ENCODE measurements at places on chromosomes 11 and 22.

GRCh38 chr11:134015556-134015955 lies 53.3 kb upstream of the JAM3 start:
- no peak for DNase-seq

- no peak for DNase-seq
These were observed 52.8 kb downstream of the USP35 start for GRCh38 chr11:78241475-78241874.

DNA sequence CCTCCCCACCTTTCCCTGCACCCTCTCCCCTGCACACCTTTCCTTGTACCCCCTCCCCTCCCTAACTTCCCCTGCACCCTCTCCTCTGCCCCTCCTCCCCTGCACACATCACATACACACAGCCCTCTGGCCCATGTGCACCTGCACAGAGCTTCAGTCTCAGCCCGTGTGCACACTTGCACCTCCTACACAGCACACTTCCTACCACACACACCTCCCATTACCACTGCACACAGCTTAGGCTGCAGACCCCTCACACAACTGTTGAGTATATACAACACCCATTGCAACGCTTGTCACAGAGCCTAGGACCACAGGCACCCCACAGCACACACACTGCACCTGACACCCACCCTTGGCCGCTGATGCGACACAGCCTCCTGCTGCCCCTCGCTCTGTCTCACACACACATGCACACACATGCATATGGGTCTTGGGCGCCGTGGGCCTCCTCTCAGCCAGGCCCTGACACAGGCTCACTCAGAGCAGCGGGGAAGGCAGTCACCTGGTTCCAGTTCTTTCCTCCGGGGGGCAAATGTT lies 411 bp downstream of the SIGIRR start:
- DNase-seq: no peak

DNA sequence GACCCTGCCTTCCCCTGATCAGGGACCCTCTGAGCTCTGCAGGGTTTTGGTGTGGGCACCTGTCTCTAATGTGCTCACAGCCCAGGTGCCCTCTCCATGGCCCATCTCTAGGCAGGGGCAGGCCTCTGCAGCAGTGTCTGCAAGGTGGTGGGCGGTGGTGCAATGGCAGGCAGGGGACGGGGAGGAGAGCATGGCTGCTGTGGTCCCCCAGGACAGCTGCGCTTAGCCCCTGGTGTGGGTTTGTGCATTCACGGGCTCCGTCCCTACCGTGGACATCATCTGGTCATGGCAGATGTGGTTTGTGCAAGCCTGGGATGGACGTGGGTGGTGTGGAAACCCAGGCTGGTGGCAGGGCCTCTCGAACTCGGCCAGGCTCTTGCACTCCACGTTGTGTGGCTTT lies 443.1 kb downstream of the TBC1D22A start:
- DNase-seq: no peak

GRCh38 chr11:48900131-48900800 lies 83.4 kb downstream of the TRIM51G start:
- DNase-seq: no peak

GRCh38 chr11:122634501-122634900 lies 21.0 kb upstream of the UBASH3B start:
- peak; percentile 52 for DNase-seq

GRCh38 chr22:44341431-44342346 lies 28.9 kb upstream of the SHISAL1 start:
- DNase-seq: no peak

GRCh38 chr11:95490625-95491024 lies 259.6 kb upstream of the SESN3 start:
- DNase-seq: no peak

DNA sequence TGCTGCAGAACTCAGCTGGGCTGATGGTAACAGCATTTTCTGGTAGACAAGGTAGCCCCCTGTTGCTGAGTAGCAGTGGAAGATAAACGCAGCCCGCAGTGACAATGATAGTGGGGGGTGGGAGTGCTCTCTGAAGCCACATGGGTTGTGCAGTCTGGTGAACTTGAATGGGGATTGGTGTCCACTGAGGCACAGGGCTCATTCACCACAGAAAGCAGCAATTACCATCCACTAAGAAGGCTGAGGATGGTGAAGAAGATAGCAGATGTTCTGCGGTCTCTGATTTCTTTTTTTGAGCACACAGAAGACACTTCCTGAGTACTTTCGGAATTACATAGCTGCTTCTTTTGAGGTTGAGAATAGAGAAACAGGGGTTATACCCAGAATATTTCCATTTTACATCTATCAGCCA lies 150.3 kb downstream of the LRRC4C start:
- DNase-seq: no peak

DNA sequence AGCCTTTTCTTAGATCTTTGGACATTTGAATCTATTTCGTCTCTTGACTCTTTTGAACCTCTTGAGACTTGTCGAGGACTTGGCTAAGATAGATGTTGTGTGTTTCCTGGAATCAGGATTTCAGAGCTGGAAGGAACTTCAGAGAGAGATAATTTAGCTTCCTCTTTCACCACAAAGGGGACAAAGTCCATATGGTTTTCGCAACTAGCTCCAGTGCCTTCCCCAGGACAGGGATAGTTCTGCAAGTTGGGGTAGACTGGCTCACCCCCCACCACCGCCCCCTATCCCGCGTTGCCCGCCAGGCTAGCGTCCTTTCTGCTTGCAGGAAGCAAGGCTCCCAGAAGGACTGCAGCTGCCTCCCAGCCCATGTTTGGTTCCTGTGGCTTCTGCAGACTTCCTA lies 75.7 kb upstream of the MYO18B start:
- no peak for DNase-seq

DNA sequence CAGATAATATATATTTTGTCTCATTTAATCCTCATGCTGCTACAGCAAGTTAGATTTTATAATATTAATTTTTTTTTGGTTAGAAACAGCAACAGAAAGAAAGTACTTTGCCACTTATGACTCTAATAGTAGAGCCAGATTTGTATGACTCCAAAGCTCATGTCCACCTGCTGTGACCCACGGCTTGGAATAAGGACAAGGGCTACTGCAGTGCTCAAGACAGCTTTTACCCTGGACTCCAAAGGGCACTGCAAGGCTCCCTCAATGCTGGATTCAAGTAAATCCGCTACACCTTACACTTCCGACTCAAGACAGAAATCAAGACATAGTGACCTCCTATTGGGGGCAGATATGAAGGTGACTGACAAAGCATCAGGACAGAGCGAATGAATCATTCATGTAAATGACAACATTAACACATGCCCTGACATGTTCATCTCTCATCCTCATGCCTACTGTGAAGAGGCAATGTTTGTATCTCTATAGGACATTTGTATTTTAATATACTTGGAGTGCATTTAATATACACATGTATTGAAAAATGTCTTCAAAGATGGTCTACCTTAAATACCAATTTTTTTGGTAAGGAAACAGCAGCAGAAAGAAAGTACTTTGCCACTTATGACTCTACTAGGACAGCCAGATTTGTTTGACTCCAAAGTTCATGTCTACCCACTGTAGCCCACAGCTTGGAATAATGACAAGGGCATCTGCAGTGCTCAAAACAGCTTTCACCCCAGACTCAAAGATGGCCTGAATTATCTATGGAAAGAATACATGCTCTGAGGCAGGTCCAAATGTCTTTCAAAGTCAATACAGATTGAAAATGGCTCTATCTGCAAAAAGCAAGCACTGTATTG lies 375.6 kb upstream of the CCDC90B start:
- no peak for DNase-seq

DNA sequence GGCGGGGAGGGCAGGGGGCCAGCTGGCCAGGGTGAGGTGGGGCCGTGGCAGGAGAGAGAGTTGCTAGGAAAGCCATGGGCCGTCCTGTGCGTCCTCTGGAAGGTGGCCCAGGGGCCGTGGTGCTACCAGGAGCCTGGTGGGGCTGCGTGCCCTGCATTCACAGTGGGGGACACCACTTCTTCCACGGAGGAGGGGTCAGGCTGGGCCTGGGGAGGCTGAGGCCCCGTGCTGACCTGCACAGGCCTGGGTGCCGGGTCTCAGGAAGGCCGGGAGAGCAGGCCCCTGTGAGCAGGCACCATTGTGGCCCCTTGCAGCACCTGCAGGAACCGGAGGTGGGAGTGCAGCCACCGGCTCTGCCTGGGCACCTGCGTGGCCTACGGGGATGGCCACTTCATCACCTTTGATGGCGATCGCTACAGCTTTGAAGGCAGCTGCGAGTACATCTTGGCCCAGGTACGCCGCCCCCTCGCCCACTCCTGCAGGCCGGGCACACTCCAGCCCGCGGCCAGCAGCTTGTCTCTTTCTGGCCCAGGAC lies 12.0 kb downstream of the MUC5B start:
- DNase-seq: no peak

DNA sequence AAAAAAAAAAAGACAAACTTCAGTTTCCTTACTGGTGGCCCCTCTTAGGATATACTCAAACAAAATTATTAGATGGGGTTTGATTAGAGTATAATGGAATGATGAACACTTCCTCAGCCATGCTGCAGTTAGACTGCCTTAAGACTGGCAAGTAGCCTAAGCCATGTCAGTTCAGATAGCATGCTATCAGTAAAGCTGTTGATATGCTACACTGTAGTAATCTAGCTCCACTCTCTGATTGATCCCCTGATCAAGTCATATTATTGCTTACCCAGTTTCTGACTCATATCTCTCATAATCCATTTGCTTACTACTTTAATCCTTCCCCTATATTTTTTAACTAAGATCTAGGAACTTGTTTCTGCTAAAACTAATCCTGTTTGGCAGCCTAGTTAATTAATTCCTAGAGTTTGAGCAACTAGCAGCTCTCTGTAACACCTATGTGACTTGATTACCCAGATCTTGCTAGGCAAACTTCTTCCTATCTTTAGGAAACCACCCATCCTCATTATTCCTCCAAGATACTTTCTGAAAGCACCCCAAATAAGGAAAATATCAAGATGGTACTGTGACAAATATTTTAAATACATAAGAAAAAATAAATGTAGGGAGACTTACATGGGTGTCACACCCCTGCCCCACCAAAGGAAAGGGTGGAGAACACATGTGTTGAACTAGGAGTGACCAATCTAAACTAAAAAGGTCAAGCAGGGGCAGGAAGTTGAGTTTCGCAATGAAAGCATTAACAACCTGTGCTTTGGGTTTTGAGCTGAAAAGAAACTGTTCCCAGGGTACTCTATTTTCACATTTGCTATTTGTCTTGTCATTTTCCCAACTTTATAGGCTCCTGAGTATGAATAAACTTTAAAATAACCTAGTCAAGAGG lies 43.2 kb downstream of the PIK3C2A start:
- DNase-seq: no peak

Data from fibroblast of skin of left biceps (primary cell).